ENCODE measurements at places on chromosomes 6 and 20.

- DNase-seq: peak; percentile 36
These were observed 54.3 kb upstream of the GMPR start for GRCh38 chr6:16184129-16184528.

GRCh38 chr6:12472601-12473038 is 182.5 kb downstream of the EDN1 start:
- peak; percentile 52 for DNase-seq

DNA sequence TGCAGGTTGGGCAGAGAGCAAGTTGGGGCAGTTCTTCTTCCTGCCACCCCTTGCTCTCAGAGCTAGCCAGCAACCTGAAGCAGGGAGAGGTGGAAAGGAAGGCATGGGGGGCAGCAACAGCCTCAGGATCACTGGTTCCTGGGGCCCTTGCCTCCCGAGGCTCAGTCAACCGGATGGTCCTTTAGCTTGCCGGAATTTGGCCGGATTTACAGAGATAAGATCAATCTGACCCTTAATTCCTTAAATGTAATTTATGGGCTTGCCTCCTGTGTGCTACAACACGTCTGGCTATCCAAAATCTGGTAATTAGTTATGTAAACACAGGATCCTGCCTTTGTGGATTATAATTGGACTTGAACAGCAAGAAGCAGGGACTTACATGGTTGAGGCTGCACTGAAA is 19.5 kb upstream of the TCP11 start:
- no peak for DNase-seq

- DNase-seq: peak; percentile 83
These were observed 14.7 kb downstream of the HLA-F start for GRCh38 chr6:29737707-29738630.

DNA sequence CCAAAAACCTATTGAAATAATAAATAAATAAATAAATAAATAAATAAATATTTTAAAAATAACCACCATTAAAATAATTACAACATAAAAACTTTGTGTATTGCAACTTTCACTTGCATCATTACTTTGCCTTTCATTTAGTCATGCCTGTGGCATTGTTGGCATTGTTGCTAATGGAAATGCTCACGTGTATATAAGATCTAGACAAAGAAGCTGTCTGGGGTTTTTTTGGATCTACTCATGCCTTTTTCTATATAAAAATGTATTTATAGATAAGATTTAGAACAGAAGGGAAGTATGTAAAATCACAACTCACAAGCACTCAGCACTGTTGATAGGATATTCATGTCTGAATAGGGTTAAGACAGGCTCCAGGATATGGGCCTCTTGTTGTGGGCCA is 27.9 kb downstream of the GFRA4 start:
- no peak for DNase-seq

GRCh38 chr6:1890071-1890470 is 280.4 kb downstream of the FOXC1 start:
- no peak for DNase-seq

DNA sequence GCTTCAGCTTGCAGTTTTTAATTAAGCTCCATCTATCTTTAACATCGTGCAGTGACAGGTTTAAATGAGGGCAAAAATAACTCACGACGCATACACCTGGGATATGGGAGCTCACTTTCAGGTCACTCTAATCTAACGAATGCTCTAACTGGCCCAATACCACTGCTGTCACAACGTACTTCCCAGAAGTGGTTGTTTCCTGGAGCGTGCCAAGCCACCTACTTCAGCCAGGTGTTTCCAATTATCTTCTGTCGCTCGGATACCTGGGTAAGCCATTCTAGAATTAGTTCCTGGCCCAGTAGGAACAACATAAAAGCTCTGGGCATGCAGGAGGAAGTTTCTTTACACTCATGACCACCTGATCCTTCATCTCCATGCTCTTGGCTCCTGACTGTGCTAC is 147.4 kb downstream of the FOXC1 start:
- no peak for DNase-seq

- no peak for DNase-seq
These were observed 89.2 kb upstream of the BHLHE23 start for GRCh38 chr20:63095718-63096654.

DNA sequence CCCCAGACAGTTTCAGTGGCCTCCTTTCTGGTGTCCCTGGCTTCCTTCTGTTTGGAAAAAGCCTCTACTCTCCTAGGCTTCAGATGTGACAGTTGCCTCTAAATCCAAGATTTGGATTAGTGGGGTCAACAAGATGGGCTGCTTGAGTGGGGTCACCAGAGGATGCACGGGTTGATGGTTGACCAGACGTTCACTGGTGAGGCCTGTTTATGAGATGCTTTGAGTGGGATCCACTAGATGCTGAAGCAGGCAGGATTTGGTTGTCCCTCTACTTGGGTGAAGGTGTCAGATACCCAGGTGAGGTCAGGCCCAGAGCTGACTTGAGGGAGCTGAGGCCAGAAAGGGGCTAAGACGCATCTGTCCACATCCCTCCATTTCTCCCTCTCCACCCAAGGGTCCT is 8.1 kb upstream of the DLGAP4 start:
- no peak for DNase-seq

GRCh38 chr6:11675601-11676000 is 103.0 kb downstream of the ADTRP start:
- no peak for DNase-seq

- no peak for DNase-seq
These were observed 23.8 kb downstream of the TFB1M start for GRCh38 chr6:155290491-155290890.

DNA sequence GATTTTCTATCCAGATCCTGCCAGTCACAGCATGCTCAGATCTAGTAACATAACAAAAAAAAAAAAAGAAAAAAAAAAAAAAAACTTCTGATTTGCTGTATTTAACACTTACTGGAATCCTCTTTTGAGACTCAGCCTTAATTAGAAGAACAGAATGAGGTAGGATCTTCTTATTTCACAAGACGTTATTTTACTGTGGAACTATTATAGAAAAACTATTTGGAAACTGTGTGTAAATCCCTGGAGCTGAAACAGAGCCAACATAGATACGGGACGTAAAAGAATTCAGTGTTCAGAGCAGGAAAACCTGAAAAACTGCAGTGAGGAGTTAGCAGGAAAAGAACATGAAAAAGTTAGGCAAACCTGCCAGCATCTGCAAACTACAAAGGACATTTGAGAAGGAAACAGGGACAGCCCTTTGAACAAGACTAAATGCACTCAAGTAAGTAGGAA is 3.4 kb upstream of the ZNF217 start:
- no peak for DNase-seq

DNA sequence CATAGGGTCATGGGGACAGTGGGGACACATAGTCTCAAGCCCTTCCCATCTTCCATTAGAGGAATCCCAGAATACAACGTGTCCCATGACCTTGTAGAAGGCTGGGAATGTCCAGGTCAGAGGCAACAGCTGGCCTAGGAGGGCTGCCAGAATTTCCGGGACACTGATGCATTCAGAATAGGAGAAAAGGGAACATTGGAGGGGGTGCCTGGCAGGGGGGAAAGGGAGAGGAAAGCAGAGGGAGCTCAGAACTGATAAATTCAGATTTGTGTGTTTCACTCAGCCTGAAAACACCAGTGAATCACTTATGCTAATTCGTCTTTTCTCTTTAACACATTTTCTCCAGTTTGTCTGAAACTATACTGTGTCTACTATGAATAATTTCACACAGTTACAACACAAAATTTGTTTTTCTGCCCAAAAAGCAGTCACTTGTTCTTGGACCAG is 35.5 kb upstream of the BMP2 start:
- no peak for DNase-seq

Measured in foreskin fibroblast (primary cell).